ENCODE measurements at places on chromosomes 16 and 17.

DNA sequence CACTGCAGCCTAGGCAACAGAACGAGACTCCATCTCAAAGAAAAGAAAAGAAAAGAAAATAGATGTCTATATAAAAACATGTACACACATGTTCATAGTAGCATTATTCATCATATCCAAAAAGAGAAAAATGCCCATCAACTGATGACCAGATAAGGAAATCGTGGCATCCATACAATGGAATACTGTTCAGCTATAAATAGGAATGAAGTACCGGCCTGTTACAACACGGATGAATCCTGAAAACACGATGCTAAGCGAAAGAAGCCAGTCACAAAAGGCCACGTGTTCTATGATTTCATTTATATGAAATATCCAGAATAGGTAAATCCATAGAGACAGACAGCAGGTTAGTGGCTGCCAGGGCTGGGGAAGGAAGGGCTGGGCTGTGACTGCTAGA is 65.8 kb downstream of the TBC1D16 start:
- DNase-seq = no peak

GRCh38 chr17:81189670-81190530 is 23.9 kb upstream of the AATK start:
- no peak for DNase-seq

GRCh38 chr17:74542166-74542565 is 3.7 kb downstream of the CD300C start:
- DNase-seq = no peak

DNA sequence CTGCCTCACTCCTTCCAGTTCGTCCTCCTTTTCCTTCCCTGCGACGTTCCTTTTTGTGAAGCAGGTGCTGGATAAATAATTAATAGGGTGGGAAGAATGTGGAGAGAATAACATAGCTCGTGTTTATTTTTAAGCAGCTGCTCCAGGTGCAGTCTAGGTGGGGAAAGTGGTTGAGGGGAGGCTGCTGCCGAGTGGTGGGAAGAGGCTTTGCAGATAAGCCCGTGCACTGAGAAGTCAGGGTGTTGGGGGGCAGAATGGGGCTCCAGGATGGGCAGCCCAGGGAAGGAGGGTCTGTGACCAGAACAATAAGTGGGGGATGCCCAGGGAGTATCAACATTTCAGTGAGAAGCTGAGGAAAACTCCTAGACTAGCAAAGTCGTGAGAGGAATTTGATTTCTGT is 300.5 kb downstream of the CPPED1 start:
- DNase-seq = no peak

GRCh38 chr16:70683146-70683944 is 2.5 kb downstream of the MTSS2 start:
- DNase-seq = no peak

- no peak for DNase-seq
Measured at GRCh38 chr17:75574404-75575036, 13.1 kb upstream of the MYO15B start.

- DNase-seq = no peak
Measured at GRCh38 chr17:46910179-46910927, 12.6 kb upstream of the GOSR2 start.

- peak; percentile 12 for DNase-seq
Measured at GRCh38 chr17:29612404-29613280, 10.1 kb downstream of the CORO6 start.

- no peak for DNase-seq
Measured at GRCh38 chr17:4703330-4703691, 626 bp downstream of the PELP1 start.

DNA sequence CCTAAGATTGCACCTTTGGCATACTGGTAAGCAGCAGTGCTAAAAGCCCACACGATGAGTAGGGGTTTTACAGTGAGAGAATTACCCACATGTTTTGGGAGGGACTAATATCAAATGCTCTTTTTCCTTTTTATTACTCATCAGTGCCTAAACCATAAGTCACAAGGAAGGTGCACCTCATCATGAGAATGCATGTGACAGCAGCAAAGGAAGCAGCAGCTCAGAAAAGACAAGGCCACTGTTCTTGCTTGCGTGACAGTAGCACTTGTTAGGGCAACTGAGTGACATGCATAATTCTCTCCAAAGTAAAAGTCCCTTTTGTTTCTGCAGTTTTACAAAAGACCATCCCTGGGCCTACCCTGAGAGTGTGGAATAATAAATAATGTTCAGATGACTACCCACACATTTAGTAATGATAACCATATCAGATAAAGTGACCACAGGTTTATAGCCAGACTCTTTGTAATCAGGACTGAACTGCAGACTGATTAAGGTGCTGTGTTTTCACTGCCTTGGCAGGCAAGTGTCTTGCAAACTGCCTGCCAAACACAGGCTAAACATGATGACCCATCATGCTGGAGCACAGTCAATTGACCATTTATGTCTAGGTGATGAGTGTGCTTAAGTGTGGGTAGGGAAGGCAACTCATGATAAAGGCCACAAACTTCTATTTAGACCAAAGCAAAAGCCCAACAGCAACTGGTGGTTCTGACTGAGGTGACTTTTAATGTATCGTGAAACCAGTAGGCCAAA is 1751.4 kb downstream of the TP53TG3F start:
- DNase-seq = no peak

DNA sequence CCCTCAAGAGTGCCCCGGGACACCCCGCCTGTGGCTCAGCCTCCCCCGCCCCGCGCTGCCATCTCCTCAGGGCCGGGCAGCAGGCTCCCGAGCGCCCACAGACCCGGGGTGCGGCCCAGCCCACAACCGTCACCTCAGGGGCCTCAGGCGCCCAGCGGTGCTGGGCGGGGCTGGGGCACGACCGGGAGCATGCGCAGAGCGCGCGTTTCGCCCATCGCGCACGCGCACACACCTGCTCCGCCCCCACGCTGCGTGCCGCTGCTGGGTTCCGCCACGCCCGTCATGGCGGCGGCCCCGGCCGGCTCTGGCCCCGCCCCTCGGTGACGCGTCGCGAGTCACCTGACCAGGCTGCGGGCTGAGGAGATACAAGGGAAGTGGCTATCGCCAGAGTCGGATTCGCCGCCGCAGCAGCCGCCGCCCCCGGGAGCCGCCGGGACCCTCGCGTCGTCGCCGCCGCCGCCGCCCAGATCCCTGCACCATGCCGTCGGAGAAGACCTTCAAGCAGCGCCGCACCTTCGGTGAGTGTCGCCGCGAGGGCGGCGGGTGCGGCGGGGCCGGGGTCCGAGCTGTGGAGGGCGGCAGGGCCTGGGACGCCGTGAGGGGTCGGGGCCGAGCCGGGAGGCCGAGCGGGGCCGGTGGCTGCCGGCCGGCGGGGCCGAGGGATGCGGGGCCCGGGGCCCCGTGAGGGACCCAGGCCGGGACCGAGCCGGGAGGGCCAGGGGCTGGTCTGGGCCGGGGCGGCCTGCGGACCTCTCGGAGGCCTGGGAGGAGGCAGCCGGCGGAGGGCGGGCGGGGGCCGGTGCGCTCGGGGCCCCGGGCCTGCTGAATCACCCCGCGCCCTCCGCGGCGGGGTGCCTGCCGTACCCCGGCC is at the start of gene MAP1LC3B:
TSS of gene MAP1LC3B (plus strand) at position 387 of the 871 bp plus-strand sequence. CDS start at position 479, 92 bp downstream.
- DNase-seq = peak; percentile 100

DNA sequence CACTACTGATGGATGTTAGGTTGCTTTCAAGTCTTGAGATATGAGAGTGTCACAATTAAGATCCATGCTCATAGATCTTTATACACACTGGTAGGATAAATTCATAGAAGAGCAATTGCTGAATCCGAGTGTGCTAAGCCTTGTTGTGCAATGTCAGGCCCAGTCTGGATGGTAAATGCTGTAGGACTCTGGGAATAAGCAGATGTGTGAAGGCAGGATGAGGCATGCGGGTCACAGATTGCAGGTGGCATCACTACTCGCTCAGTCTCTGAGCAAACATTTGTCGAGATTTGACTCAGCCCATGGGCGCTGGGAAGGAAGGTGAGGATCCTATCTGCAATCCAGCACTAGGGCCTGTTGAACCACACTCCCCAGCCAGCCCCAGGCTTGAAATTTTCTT is 40.7 kb downstream of the TMEM186 start:
- DNase-seq = no peak

DNA sequence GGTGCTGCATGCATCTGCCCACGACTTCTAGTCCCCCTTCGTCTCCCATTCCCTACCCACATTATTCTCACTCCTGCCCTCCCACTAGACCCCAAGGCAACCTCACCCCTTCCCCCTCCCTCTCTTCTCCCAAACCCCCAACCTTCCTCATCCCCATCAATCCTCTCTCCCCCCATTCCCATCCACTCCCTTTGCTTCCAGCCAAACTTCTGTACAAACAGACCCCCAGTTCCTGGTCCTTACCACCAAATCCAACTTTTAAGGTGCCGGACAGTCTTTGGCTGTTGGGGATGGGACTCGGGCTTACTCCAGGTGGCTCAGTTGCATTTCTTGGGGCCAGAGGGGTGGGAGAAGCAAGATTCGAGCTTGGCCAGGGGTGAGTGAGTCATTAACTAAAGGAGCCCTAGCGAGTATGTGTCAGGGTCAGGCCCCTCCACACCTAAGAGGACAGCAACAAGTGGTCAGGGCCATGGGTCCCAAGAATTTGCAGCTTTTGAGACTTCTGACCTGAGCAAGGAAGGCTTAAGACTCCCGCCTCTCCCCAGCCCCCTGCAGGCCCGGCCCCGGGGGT is at the start of gene SLC38A8:
TSS of gene SLC38A8 (minus strand) at position 488 of the 571 bp plus-strand sequence. CDS start 638 bp downstream, outside the sequence.
- DNase-seq = no peak

GRCh38 chr16:65989861-65990604 is 376.5 kb upstream of the CDH5 start:
- DNase-seq = no peak

GRCh38 chr16:69823831-69824563 is 61.9 kb downstream of the WWP2 start:
- DNase-seq = no peak

GRCh38 chr17:8333281-8333680 is 6.4 kb upstream of the ODF4 start:
- no peak for DNase-seq

- no peak for DNase-seq
Measured at GRCh38 chr17:73142872-73143381, 21.9 kb upstream of the SSTR2 start.

- DNase-seq = no peak
Measured at GRCh38 chr17:13510062-13510461, 91.7 kb downstream of the HS3ST3A1 start.

All from activated T-cell treated with anti-CD3 and anti-CD28 coated beads, Interleukin-2, amount 50 U/mL, for 72 hours (primary cell).